T-helper 2 cell treated with Interferon-gamma antibody and Interleukin-4, amounts not matched to agents 100 ng/mL and 5 ng/mL, for 36 hours (primary cell): ENCODE measurements at places on chromosomes 7 and 10. TPM values are rescaled to one million over a fixed set of nuclear protein-coding genes. Genes with fewer than 3 reads are reported as not detected.

The CALY gene
- not detected in 2 replicates for total RNA-seq

The ZNF365 gene
- not detected in 2 replicates for total RNA-seq

The CDK1 gene
- 118 TPM in 2 replicates for total RNA-seq

The PLEKHA8 gene
- 6.5 and 8.4 TPM in 2 replicates for total RNA-seq

The STEAP1 gene
- total RNA-seq, result 0.48 TPM in 1 of 2 replicates, not detected in the other

The IDI2 gene
- total RNA-seq, result not detected in 2 replicates

The PNLIPRP1 gene
- total RNA-seq, result not detected in 2 replicates

The UNCX gene
- total RNA-seq, result not detected in 2 replicates

The VENTX gene
- total RNA-seq, result not detected in 2 replicates

The PRTFDC1 gene
- total RNA-seq, result 0.18 and 0.36 TPM in 2 replicates

The FAM25C gene
- not detected in 2 replicates for total RNA-seq

The VAX1 gene
- not detected in 2 replicates for total RNA-seq

The EPHA1 gene
- total RNA-seq, result 0.73 and 1.9 TPM in 2 replicates

The DNAH11 gene
- 1.2 and 1.9 TPM in 2 replicates for total RNA-seq

The TMEM243 gene
- 41.4 and 42.2 TPM in 2 replicates for total RNA-seq

The FAM200A gene
- 5.2 and 5.7 TPM in 2 replicates for total RNA-seq

The MTERF1 gene
- 18.3 and 18.6 TPM in 2 replicates for total RNA-seq

The ITIH2 gene
- not detected in 2 replicates for total RNA-seq

The CYP3A4 gene
- not detected in 2 replicates for total RNA-seq

The AFAP1L2 gene
- 1.6 and 1.9 TPM in 2 replicates for total RNA-seq

The PPP3CB gene
- 47.3 and 49.7 TPM in 2 replicates for total RNA-seq

The OR2A5 gene
- total RNA-seq, result not detected in 2 replicates
